ENCODE measurements at places on chromosomes 6 and 20.

DNA sequence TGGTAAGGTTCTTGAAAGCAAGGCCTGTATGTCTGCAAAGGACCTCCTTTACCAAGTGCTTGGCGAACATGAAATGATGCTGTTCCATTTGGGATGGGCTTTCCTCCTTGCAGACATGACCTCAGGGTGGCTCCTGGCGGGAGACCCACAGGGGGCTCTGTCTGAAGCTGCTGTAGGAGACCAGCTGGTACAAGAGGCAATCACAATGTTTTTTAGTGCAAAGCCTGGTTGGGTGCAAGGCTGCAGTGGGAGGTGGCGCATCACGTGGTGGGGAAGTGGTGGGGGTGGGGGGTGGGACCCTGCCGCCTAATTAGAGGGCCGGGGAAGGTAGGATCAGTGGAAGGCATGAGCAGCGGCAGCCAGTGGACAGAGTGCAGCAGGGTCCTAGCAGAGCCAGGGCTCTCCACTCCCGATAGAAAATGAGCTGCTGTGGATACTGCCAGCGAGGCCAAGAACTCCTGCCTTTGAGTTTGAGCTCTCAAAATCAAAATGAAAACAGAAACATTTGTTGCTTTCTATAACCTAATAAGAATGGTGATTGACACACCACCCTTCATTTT lies 9.1 kb upstream of the ARMC2 start:
- DNase-seq = peak; percentile 10

DNA sequence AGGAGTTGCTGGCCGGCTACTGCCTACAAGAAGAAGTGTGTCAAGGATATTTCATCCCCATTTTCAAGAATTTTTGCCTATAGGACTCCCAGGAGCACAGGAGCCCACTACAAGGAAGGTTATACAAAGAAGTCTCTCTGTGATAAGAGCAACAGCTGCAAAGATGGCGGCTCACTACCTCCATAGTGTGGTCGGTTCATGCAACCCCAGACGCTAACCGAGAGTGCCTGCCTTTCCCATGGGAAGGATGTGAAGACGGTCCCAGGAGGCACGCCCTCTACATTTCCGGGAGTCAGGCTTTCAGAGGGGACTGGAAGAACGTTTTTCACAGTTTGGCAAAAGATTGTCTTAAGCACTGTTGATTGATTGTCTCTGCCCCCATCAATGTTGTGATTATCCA lies 816.3 kb downstream of the QKI start:
- DNase-seq = no peak

DNA sequence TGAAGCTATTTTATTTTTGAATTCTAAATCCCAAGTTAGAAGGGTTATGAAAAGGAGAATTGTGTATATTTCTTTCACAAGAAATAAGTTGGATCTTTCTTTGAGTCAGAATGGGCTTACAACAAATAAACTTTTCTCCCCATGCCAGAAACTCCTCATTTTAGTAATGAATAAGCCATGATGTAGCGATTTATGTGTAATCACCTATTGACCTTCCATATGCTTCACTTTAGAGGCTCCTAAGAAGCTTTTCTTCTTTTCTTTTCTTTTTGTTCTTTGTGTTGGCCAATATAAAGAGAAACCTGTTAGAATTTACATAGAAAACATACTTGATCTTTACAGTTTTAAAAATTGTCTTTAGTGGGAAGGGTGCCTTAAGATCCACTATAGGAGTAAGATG lies 370.2 kb downstream of the UTRN start:
- no peak for DNase-seq

GRCh38 chr6:14270925-14271788 lies 153.6 kb downstream of the CD83 start:
- DNase-seq = no peak

DNA sequence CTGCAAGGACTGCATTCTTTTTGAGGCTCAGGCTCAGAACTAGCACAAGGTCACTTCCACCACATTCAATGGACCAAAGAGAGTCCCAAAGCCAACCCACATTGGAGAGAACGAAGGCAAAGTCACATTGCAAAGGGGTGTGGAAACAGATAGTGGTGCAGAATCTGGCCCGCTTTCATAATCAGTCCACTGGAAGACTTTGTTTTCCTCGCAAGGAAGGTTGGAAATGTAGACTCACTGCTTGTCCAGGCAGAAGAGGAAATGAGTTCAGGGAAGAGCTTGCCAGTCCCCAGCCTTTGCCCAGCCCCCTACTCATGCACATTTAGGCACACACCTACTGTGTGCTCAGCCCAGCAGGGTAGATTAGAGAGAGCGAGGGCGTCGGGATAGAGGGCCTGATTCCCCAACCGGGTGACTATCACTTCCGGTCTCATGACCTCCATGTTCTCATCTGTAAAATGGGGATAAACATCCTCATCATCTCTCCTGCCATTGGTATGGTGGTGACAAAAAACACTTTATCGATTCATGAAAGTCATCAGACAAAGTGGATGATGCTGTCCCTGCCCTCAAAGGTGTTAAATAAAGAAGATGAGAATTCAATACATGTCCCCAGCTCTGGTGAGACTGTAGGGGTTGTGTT lies 24.3 kb upstream of the CCN5 start:
- no peak for DNase-seq
